Thymus (tissue), 14 donors: ENCODE measurements at places on chromosomes 4 and X. TPM values are rescaled to one million over a fixed set of nuclear protein-coding genes. Genes with fewer than 3 reads are reported as not detected.

GRCh38 chrX:17377091-17377717 lies 2.2 kb downstream of the NHS start:
- DNase-seq = no peak

TSPAN7 gene
- polyA plus RNA-seq = 24.3 TPM

DNA sequence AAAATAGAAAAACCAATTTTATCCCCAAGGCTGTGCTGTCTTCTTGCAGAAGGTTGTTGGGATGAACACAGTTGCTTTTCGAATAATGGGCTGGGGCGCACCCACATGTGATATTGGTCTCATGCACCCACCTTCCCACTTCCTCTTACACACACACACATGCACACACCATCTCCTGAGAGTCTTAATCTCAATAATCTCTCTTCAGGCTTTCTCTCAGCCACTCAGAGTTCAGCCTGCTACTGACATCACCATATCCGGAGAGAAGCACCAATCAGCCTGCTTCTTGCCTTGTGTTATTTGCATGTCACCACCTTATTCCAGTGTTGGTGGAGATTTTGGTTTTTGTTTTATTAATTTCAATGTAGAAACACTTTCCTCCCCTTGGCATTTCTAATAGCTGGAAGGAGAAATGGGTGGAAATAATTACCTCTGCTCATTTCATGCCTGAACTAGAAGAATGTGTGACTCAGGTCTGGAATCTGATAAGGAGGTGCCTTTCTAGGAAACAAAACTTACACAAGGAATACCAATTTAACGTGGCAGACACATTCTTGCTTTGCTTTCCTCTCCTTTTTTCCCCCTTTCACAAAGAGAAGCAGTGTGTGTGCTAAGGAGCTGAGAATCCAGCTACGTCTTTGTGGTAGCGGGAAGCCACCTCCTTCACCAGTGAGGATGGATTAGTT lies 400.2 kb downstream of the MID1IP1 start:
- DNase-seq = no peak

DNA sequence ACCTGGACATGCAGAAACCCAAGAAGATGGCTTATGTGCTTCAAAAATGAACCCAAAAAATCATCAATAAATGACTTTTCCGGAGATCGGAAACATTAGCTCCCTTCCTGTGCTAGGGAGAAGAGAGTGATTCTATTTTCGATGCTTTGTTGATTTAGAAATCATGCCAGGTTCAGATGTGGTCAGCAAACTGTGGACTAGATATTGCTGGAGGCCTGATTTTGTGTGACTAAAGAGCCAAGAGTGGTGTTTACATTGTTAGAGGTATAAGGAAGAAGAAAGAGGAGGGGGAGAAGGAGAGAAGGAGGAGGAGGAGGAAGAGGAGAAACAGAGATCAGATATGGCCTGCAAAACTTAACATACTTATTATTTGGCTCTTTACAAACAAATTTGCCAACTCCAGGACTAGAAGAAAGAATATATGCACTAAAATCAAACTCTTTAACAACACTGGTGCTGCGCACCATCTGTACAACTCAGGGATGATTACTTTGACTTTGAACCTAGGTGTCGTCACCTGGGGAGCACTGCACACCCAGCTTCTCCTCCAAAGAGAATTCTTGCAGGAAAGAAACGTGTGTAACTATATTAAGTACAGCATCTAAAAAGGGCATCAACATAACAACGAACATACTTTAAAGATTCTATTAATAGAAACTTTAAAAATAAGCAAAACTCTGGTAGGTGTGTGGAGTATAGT lies 664.9 kb upstream of the LCORL start:
- DNase-seq = no peak

GRCh38 chr4:133151691-133152329 lies 2.7 kb downstream of the PCDH10 start:
- DNase-seq = no peak

DNA sequence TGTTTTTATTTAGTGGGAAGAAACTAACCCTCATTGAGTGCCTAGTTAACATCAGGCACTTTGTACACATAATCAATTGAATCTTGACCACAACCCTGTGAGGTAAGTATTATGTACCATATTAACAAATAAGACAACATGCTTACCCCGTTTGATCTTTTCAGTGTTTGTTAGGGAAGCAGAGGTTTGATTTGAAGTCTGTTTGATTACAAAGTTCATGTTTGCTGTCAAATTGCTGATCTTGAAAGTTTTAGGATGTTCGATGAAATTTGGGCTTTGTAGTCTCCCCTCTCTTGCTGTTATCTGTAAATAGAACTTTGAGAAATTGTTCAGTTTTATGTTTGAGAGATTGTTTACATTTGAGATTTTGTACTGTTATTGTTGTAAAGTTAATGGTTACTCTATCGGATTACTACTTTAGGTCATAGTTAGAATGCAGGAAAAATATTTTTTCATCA lies 13.4 kb upstream of the ADH4 start:
- DNase-seq = no peak

DNA sequence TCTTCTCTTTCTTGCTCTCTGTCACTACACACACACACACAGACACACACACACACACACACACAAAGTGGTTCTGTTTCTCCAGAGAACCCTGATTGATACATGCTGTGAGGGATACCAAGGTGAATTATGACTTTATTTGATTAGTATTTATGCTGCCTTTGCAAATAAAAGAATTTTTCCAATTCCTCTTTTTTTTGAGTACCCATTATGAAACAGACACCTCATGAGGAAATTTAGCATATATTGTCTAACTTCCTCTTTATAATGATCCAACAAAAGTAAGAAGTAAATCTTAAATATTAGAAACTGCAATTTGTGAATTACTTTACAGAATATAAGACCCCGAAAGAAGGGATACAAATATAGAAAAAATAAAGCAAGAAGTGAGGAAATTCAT lies 14.3 kb upstream of the RAB28 start:
- no peak for DNase-seq

DNA sequence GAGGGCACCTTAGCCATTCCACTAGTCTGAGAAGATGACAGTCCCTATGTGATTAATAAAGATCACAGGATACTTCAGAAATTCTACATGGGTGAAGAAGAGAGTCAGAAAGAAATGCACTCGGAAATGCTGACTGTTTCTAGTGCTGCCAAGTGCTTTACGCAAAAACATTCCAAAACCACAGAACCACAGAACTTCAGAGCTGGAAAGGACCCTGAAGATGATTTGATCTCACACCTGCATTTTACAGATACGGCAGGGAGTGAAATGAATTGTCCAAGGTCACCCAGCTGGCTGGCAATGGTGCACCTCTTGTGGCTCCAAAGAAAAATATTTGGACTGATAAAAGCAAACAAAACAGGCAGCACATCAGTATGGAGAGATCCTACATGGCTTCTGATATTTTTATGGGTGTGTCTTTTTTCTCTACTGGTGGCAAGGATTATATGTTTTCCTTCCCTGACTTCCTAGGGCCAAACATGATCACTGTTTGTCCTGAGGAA lies 115.9 kb downstream of the MAML3 start:
- DNase-seq = no peak

DNA sequence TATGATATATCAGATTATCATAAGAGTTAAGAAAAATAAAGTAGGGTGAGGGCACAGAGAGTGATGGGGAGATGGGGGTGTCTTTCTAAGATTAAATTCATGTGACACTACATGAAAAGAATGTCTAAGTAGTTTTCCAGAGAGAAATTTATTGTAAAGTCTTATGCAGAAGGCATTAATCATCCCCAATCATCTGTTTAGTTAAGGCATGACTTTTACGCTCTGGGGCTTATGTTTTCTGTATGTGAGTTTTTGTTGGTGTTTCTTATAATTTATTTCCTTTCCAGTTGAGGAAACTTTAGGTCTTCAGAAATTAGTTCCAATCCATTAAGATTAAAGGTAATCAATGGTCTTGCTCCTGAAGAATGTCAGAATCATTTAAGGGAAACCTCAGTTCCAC lies 383.0 kb upstream of the GALNT7 start:
- no peak for DNase-seq

GRCh38 chrX:46255046-46255445 lies 290.2 kb downstream of the ZNF674 start:
- DNase-seq = no peak

- DNase-seq = no peak
Observed at GRCh38 chr4:26342328-26343037, 21.7 kb downstream of the RBPJ start.

CT45A2 gene
- not detected for polyA plus RNA-seq

F9 gene
- not detected for polyA plus RNA-seq

DNA sequence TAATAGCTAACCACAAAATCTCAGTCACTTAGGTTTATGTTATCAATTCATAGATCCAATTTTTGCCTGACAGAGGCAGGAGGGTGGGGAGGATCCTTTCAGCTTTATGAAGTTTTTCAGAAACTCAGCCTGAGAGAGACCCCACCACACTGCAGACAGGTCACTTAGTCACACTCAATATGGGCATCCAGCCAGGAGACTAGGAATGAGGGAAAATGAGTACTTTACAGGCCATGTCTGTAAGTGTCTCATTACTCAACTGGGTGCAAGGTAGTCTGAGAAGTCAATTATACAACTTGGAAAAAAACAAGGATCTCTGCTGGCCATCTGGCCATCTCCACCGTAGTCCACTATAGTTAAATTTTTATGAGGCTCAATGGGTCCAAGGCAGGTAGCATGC lies 365.9 kb downstream of the INPP4B start:
- no peak for DNase-seq

- no peak for DNase-seq
Observed at GRCh38 chrX:143378851-143379250, 138.4 kb downstream of the SPANXN3 start.

DNA sequence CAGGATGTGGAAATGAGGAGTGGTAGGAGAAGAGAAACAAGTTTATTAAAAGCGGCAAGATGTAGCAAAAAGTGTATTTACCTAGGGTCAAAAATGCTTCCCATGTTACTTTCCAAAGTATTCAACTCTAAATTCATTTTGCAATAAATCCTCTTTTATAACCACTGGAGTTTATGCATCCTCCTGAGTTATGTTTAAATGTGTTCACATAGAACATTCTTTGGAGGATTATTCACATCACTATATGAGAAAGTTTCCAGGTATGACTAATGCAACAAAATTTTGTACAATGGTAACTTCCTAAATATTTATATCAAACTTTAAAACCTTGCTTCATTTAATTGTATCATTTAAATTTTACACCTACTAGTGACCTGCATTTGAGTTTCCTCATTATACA lies 870.6 kb upstream of the SLIT2 start:
- no peak for DNase-seq

NEXMIF gene
- 0.11 TPM for polyA plus RNA-seq
